Bone marrow (tissue), 2 donors: ENCODE measurements at places on chromosomes 11 and 22.

GRCh38 chr11:1771273-1771672 is 7.5 kb upstream of the CTSD start:
- no peak for DNase-seq

DNA sequence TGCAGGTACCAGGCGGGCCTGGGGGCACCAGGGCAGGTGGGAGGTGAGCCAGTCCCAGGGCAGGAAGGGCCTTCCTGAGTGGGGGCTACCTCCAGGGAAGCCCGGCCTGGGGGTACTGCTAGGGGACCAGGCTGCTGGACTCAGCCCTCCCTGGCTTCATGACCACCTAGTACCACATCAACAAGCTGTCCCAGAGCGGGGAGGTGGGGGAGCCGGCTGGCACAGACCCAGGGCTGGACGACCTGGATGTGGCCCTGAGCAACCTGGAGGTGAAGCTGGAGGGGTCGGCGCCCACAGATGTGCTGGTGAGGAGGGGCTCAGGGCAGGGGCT is 6.7 kb downstream of the TRPT1 start:
- no peak for DNase-seq

DNA sequence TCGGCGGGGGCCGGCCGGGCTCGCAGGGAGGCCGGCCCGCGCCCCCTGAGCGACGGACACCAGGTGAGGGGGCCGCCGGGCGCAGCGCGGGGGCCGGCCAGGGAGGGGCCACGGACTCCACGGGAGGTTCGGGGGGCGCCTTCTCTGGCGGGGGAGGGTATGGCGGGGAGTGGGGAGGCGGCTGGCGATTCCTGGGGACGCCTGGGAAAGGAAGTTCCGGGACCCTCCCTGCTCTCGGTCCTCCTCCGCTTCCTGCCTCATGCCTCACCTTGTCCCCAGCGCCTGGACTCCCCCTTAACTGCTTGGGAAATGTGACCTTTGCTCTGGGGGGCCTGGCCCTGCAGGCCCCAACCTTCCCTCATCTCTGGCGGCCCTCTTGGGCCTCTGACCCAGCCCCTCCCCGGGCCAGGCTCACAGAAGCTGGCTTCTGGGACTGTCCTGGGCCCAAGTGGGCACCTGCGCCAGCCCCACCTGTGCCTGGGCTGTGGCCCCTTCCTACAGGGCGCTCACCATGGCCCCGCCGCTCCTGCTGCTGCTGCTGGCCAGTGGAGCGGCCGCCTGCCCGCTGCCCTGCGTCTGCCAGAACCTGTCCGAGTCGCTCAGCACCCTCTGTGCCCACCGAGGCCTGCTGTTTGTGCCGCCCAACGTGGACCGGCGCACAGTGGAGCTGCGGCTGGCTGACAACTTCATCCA is 516 bp downstream of the LRFN4 start:
- no peak for DNase-seq

DNA sequence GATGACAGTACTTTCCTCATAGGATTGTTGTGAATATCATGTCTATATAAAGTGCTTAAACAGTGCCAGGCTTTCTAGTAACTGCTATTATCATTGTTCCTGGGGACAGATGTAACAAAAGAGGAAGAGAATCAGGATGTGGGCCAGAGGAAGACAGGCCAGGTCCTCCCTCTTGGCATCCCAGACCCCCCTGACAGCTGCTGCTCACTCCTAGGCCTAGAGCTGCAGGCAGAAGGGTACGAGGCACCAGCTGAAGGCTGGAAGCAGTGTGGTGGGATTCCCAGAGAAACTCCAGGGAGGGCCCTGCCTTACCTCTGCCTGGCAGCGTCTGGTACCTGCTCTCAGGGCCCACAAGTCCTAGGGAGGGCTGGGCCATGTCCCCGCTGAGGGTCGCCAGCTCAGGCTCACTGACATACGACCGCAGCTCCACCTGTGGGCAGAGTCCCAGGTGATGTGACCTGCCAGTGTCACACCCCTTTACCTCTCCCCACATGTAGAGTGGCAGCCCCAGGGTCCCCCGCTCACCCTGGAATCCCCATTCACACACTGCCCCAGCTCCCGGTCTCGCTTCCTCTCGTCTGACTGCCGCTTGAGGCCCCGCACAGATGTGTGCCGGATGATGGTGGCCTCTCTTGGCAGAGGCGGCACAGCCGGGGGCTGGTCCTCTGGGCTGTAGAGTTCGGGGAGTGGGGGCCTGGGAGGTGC is 52.2 kb downstream of the C11orf58 start:
- DNase-seq = peak; percentile 79

DNA sequence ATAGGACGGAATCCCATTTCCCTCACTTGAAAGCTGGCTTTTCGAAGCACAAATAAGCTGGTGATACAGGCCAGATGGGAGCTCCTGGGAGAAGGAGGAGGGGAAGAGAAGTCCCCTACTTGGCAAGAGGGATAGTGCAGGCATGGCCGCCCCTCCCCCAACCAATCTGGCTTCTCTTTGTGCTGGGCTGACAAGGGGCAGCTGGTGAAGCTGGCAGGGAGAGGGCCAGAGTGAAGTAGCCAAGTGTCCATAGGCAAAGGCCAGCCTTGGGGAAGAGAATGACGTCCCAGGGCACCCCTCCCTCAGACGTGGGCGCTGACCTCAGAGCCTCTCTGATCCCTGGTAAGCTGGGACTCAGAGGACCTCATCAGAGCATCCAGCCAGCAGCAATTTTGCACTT is 78.7 kb upstream of the GRAMD1B start:
- DNase-seq = no peak

DNA sequence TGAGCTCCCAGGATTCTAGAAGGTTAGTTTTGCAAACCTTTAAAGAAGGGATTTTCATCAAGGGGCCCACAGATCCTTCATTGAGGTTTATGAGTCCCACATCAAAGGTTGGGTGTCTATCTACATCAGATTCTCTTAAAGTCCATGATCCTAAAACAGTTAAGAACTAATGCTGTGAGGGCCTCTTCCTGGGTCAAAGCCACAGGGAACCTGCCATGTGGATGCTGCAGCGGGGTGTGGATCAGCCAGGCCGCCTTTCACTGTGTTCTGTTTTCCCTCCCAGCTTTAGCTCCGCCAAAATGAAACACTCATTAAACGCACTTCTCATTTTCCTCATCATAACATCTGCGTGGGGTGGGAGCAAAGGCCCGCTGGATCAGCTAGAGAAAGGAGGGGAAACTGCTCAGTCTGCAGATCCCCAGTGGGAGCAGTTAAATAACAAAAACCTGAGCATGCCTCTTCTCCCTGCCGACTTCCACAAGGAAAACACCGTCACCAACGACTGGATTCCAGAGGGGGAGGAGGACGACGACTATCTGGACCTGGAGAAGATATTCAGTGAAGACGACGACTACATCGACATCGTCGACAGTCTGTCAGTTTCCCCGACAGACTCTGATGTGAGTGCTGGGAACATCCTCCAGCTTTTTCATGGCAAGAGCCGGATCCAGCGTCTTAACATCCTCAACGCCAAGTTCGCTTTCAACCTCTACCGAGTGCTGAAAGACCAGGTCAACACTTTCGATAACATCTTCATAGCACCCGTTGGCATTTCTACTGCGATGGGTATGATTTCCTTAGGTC is 5.3 kb downstream of the SERPIND1 start:
- DNase-seq = no peak

DNA sequence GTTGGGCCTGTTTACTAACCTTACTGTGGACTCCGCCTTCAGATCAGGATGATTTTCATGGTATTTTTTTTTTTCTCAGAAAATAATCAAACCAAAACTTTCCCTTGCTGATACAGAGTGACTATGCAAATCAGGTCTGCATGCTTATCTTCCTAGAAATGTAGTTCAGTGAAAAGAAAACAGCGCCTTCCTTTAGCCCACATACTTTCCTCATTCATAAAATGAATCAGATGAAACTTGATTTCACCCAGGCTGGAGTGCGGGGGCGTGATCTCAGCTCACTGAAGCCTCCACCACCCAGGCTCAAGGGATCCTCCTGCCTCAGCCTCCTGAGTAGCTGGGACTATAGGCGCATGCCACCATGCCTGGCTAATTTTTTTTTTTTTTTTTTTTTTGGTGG is 26.0 kb downstream of the ZNRF3 start:
- no peak for DNase-seq

GRCh38 chr11:124793466-124794278 is 6.5 kb downstream of the MSANTD2 start:
- DNase-seq = no peak

DNA sequence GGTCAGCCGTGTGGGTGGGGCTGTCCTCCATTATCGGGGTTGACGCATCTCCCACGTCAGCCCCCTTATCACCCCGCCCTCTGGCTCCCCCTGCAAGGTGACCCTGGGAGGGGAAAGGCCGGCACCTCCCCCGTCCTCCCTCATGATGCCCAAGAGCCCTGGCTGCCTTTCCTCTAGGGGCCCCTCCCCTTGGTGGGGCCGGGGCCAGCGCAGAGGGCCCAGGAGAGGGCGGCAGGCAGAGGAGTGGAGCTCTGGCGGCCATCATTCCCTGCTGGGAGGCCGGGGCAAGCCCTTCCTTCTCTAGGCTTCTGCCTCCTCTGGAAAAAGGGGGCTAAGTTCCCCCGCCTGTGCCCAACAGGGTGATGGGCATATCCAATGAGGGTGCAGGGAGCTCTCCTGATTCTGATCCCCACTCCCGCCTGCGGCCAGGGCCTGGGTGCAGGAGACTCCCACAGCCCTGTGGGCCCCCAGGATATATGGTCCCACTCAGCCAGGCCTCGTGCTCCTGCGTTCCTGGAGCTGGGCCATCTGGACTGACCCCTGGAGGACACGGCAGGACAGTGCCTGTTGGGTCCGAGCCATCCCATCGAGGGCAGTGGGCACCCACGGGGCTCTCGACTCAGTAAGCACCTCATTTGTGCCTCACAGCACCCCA is 12.3 kb downstream of the MYRF start:
- DNase-seq = no peak

- no peak for DNase-seq
Measured at GRCh38 chr11:73325036-73325981, 17.2 kb downstream of the ARHGEF17 start.

DNA sequence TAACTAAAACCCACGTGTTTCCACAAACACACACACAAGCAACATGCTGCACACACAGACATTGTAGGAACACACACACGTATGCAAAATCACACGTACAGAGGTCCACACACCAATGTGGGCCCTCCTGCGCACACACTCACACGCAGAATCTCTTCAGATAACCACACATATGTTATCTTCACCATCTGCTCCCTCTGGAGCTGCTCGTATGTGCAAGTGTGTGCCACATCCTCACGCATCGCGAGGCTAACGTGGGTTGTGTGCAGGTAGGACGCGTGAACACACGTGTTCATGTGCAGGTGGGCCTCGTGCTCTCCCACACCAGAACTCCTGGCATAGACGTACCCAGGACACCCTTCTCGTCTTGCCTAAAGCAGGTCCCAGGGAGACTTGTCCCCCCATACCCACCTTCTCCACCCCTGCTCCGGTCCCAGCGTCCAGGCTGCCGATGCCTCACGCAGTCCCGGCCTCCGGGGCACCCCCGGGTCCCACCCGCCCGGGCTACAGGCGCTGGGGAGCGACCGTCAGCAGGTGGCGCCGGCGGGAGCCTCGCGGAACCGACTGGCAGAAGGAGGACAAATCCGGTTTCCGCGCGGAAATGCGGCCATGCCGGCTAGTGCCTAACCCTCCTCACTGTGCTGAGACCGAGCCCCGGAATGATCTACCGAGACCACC is 10.3 kb upstream of the IGSF9B start:
- no peak for DNase-seq

GRCh38 chr11:6233984-6234386 is 451 bp downstream of the FHIP1B start:
- DNase-seq = no peak

- no peak for DNase-seq
Measured at GRCh38 chr11:64531906-64532312, 59.1 kb upstream of the SLC22A12 start.

DNA sequence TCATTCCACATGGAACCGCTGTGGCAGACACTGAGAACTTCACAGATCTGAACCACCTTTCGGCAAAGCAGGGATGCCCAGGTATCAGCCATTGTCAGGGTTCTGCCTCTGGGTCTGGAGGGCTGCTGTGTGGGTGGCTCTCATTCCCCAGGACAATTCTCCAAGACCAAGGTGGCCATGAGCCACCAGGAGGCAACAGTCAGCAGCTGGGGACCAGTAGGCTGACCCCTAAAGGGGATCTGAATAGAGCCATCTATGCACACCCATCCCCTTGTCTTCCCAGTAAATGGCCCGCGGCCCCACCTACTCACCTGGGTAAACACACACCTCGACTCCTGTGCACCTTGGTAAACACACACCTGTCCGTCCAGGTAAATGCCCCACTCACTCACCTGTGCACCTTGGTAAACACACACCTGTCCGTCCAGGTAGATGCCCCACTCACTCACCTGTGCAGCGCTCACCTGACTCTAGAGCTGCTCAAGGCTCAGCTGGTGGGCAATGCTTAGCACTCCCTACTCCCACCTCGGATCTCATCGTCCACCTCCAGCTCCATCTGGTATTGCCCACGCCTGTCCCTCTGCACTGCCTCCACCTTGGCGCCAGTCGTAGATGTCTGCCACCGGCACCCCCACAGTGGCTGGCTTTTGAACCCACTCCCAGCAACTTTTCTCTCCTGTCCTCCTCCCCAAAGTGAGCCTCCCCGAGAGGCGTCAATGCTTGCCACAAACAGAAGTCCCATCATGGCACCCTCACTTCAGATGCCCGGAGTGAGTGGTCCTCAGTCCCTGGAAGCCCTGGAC is 10.2 kb downstream of the SLC25A1 start:
- DNase-seq = no peak

- DNase-seq = no peak
Measured at GRCh38 chr11:87974797-87975196, 200.4 kb downstream of the RAB38 start.

GRCh38 chr11:113278925-113279324 is 35.5 kb upstream of the TTC12 start:
- no peak for DNase-seq

DNA sequence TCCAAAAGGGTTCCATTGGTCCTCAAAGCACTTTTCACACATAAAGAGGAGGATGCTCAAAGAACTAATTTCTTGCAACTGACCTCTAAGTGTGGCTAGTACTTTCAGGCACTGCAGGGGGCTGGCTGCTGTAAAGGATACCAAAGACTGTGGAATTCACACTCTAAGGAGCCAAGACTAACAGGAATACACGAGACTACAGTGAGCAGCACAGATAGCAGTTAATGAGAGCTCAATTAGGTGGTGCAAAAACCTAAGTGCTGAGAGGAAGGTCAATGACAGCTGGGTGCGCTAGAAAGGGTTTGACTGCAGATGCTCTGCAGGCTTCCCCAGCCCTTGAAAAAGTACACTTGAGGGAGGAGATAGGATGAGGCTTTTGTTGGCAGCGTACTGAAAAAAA is 124.3 kb upstream of the NTM start:
- no peak for DNase-seq
